ENCODE measurements at places on chromosomes 2 and 18. TPM values are rescaled to one million over a fixed set of nuclear protein-coding genes. Genes with fewer than 3 reads are reported as not detected.

DNA sequence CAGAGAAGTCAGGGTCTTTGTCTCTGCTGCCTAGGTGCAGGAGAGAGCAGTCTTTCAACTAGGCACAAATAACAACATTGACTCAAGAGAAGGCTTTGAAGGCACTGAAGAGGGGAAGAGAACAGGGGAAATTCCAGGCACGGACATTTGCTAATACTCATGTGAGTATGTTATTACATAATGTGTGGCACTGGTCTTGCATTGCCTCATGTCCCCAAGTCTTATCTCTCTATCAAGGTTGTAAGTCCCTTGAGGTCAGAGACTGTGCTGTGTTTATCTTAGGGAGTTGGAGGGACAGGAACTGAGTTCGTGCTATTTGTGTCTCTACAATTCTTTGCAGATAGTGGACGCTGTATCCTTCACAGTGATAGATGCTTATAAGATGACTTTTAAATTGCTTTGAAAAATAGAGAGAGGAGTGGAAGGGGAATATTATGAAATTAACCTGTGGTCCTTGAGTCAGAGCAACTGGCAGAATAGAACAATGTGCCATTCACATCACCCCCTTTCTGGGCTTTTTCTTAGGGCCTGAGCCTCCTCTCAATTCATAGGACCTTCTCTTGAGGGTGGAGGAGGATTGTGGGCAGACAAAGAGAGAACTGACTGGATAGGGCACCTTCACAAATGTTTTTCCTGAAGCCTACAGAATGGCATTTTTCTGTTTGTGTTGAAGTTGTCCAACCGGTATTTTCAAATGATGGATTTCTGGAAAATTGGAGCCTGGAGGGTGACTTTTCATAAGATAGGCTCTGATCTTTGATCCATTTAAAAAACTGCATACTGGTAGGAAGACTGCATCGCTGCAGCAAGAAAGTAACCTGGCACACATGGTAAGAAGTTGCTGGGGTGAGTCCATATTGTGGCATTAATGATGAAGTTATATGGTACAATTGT is 96.6 kb upstream of the CXCR4 start:
- no peak for DNase-seq

DNAJC5G gene
- polyA plus RNA-seq = not detected

SNTG2 gene
- 0.30 TPM for polyA plus RNA-seq

IRS1 gene
- polyA plus RNA-seq = 0.20 TPM

- no peak for DNase-seq
Measured at GRCh38 chr18:8911408-8912340, 190.8 kb upstream of the NDUFV2 start.

KCNE4 gene
- polyA plus RNA-seq = not detected

UCN gene
- polyA plus RNA-seq = 0.71 TPM

DNA sequence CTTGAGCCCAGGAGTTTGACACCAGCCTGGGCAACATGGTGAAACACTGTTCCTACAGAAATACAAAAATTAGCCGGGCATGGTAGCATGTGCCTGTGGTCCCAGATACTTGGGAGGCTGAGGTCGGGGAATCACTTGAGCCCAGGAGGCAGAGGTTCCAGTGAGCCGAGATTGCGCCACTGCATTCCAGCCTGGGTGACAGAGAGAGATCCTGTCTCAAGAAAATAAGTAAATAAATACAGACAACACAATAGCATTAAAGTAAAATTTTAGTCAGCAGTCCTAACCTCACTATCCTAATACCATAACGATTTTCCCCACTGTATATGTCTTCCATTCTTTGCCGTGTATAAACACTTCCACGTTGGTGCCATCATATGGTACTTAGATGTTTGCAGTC is 83.0 kb upstream of the MBOAT2 start:
- DNase-seq = no peak

DNA sequence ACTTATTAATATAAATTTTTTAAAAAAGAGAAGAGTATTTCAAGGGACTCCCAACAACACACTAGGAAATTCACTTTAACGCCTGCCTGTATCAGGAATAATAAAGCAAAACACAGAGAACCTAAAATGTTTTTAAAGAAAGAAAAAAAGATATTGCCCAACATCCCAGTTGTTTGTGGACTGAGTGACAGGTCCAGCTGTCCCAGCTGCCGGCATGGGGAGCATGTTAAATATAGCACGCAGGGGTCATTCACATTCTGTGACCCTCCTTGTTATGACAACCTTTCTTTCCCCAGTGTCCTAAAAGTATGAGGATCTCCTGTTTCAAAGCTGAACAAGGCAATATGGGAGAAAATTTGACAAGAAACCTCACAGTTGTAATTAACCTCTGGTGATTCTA is 4.4 kb downstream of the KLHL41 start:
- DNase-seq = no peak

LAMA3 gene
- 0.47 TPM for polyA plus RNA-seq

Data from CD8-positive, alpha-beta memory T cell (primary cell).